Aorta (tissue), 5 donors: ENCODE measurements at places on chromosomes 16 and 17. TPM values are rescaled to one million over a fixed set of nuclear protein-coding genes. Genes with fewer than 3 reads are reported as not detected.

GRCh38 chr16:12126091-12126806 is 149.7 kb downstream of the SNX29 start:
- no peak overlapping the region for H3K27ac ChIP-seq
- no peak overlapping the region for H3K4me3 ChIP-seq
- DNase-seq: no peak
- H3K27me3 ChIP-seq: no peaks in the 10 kb centered on the region
- peaks cover 4% of the 10 kb centered on the region for H3K36me3 ChIP-seq

DNA sequence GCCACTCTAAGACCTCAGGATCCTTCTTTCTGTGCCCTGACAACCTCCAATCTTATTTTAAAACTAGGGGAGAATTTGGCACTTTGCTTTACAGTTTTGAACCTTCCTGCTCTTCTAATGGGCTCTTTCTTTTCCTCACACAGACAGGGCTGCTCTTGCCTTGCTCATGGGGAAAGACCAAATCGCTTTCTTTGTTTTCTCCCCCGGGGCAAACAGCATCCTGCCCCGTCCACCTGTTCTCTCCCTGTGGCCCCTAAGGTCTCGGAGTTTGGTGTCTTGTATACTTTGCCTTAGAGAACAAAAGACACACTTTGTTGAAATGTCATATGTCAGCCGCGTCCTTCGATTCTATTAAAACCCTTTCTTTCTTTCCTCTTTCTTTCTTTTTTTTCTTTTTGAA is 306.7 kb upstream of the SALL1 start:
- H3K4me3 ChIP-seq: no peak overlapping the region
- no peaks in the 10 kb centered on the region for H3K4me1 ChIP-seq
- no peaks in the 10 kb centered on the region for H3K36me3 ChIP-seq
- DNase-seq: no peak
- H3K27me3 ChIP-seq: no peaks in the 10 kb centered on the region

GRCh38 chr17:80319999-80320344 is 59.3 kb downstream of the RNF213 start:
- no peaks in the 10 kb centered on the region for H3K27me3 ChIP-seq
- H3K4me3 ChIP-seq: no peak overlapping the region
- no peak overlapping the region for H3K27ac ChIP-seq
- DNase-seq: no peak

GRCh38 chr16:72932050-72932449 is 115.9 kb downstream of the ZFHX3 start:
- H3K4me3 ChIP-seq: no peak overlapping the region
- H3K4me1 ChIP-seq: no peaks in the 10 kb centered on the region
- no peak for DNase-seq
- no peaks in the 10 kb centered on the region for H3K27me3 ChIP-seq

DNA sequence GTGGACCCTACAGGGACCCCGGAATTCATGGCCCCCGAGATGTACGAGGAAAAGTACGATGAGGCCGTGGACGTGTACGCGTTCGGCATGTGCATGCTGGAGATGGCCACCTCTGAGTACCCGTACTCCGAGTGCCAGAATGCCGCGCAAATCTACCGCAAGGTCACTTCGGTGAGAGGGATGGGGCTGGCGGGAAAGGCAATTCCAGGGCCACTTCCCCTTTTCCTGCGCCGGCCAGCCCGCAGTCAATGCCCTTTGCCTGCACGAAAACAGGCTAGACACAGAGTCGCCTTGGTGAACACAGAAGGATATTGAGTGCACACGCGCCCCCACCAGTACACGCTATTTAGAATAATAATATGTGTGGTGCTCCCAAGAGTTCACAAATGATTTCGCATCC is 4.0 kb downstream of the WNK4 start:
- DNase-seq: no peak
- no peaks in the 10 kb centered on the region for H3K27me3 ChIP-seq
- no peak overlapping the region for H3K4me3 ChIP-seq
- no peak overlapping the region for H3K27ac ChIP-seq
- H3K4me1 ChIP-seq: no peaks in the 10 kb centered on the region

DNA sequence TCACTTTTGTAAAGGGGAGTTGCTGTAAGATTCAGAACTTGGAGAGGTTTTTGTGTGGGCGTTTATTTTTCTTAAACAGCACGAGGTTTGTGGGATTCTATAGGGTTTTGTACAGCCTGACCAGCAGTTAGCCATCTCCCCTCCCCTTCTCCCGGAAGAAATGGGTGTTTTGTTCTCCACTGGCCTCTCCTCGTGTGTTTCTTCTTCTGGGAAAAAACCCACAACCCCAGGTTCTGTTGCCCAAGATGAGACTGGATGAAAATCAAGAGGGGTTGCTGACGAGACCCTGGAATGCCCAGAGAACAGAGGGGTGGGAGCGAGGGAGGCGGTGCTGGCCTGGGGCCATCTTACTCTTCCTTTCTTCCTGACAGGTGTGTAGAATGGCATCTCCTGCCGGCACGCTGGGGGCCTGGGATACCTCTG is 186.1 kb downstream of the MSI2 start:
- H3K36me3 ChIP-seq: no peaks in the 10 kb centered on the region
- no peak overlapping the region for H3K27ac ChIP-seq
- no peaks in the 10 kb centered on the region for H3K4me1 ChIP-seq
- no peaks in the 10 kb centered on the region for H3K27me3 ChIP-seq
- no peak for DNase-seq

Gene CNEP1R1
- total RNA-seq: 25.3 TPM

Gene CACNA1G
- total RNA-seq: 0.29 TPM
